ENCODE measurements at places on chromosomes 4 and X. TPM values are rescaled to one million over a fixed set of nuclear protein-coding genes. Genes with fewer than 3 reads are reported as not detected.

TRIM60 gene
- total RNA-seq, result not detected

RBBP7 gene
- 104 TPM for total RNA-seq

SHROOM2 gene
- total RNA-seq, result not detected

IQCM gene
- total RNA-seq, result not detected

SSX1 gene
- total RNA-seq, result not detected

BMP3 gene
- total RNA-seq, result not detected

HSD17B11 gene
- 34.9 TPM for total RNA-seq

SLC34A2 gene
- total RNA-seq, result not detected

TBX22 gene
- not detected for total RNA-seq

GAGE12F gene
- not detected for total RNA-seq

TLR1 gene
- total RNA-seq, result 16.3 TPM

GIMD1 gene
- total RNA-seq, result not detected

HELT gene
- total RNA-seq, result not detected

SSX2 gene
- total RNA-seq, result not detected

SLC49A3 gene
- total RNA-seq, result 0.22 TPM
